ENCODE measurements at places on chromosomes 7 and 10.

DNA sequence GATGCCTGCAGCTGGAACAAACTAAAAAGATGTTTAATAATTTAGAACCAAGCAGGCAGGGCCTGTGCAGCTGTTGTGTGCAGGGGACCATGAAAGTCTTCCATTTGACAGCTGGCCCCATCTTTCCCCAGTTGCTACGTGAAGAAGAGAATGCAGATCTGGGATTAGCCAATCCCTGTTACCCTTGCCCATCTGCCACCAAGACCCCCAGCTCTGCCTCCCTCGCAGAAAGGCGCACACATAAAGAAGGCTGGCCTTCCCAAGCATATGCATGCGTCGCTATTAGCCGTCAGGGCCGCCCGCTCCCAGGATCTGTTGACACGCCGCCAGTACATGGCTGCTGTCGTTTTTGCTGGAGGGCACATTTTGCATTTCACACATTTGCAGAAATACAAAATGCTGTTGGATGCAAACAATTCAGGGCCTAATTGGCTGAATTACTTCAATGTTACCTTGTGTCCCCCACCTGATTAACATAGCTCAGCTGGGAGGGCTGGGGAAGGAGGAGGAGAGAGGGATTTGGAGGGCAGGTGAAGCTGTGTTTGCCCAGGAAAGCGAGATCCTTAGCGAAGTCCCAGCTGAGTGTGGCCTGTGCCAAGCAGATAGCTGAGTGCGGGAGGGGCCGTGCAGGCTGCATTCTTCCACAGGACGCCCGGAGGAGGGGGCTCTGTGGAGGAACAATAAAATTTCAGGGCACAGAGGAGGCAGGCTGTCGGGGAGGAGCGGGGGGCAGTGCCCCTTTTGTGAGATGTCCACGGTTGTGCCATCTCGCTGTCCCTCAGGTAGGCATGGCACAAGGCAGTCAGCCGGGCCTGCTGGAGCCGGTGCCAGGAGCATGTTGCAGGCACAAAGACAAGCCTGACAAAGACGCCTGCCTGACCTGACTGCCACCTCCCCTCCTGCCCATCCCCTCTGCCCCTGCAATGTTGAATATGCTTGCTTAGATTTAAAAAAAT, 443.0 kb upstream of the MKI67 start:
- no peak for DNase-seq

GRCh38 chr10:113895018-113895417, 40.6 kb downstream of the NHLRC2 start:
- DNase-seq: peak; percentile 8

- DNase-seq: no peak
These were observed 64.9 kb downstream of the CELF2 start for GRCh38 chr10:11082526-11082925.

- DNase-seq: no peak
These were observed 499.8 kb downstream of the PLXNA4 start for GRCh38 chr7:132076301-132077035.

- no peak for DNase-seq
These were observed 37.5 kb downstream of the GDI2 start for GRCh38 chr10:5775685-5776084.

- DNase-seq: no peak
These were observed 15.5 kb downstream of the LZTS2 start for GRCh38 chr10:101014966-101015581.

DNA sequence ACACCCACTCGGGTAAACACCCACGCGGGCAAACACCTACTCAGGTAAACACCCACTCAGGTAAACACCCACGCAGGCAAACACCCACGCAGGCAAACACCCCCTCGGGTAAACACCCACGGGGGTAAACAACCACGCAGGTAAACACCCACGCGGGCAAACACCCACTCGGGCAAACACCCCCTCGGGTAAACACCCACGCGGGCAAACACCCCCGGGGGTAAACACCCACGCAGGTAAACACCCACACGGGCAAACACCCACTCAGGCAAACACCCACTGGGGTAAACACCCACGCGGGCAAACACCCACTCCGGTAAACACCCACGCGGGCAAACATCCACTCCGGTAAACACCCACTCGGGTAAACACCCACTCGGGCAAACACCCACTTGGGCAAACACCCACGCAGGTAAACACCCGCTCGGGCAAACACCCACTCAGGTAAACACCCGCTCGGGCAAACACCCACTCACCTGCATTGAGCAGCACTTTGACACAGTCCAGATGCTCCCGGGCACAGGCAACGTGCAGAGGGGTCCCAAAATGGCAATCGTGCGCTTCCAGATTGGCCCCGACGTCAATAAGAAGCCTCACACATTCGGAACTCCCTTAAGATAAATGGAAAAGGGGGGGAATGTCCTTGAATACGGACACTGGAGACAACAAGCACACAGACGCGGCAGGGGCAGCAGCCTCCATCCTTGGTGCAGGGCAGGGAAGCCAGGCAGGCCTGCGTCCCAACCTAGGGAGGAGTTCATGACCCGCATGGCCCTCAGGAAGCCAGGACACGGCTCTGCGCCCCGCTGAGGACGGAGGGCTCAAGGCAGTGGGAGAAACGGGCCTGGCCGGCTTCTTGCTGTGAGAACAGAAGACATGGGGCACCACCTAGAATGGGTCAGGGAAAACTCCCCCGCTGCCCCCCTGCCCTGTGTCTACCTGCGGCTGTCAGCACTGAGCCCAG, 17.6 kb downstream of the ASB13 start:
- no peak for DNase-seq

DNA sequence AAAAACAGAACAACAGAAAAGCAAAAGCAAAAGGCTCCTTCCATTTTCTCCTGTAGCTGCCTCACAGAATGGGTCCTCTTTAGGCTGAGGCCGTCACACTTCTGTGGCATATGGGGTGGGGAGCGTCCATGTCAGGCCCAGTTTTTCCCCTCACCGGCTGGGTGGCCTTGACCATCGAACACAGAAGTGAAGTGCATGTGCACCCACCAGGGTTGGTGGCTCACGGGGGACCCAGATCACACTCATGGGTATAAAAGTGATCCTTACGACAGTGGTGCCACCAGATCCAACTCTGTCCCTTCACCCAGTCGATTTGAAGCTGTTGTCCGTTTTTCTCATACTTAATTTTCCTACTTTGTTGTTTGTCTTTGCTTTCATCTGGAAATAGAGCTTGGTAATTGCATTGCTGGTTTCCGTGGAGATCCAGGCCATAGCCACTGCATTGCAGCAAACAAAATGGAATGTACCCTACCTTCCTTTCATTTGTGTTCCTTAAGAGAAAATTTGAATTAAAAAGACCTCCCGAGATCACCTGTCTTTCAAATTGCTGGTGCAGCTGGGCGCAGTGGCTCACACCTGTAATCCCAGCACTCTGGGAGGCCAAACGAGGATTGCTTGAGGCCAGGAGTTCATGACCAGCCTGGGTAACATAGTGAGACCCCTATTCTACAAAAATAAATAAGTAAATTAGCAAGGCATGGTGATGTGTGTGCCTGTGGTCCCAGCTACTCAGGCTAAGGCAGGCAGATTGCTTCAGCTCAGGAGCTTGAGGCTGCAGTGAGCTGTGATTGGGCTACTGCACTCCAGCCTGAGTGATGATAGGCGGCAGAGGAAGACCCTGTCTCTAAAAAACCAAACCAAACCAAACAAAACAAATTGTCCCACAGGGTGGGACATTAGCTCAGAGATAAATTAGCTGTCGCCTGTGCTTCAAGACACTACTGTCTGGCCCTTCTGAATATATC, 10.7 kb upstream of the GJD4 start:
- no peak for DNase-seq

DNA sequence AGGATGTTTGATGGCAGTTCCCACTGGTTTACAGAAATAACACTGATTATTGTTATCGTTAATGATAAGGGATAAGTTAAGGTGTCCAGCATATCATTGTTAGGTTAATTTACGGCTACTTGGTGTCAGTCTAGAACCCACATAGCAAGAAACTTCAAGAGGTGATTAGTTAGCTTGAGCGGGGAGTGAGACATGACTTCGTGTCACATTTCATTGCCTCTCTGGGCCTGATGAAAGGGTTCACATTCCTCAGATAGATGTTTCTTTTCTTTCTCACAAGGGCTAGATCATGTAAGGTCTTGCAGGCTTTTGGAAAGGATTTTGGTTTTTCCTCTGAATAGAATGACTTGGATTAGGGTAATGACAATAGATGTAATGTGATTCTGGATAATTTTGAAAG, 26.7 kb downstream of the WAC start:
- no peak for DNase-seq

DNA sequence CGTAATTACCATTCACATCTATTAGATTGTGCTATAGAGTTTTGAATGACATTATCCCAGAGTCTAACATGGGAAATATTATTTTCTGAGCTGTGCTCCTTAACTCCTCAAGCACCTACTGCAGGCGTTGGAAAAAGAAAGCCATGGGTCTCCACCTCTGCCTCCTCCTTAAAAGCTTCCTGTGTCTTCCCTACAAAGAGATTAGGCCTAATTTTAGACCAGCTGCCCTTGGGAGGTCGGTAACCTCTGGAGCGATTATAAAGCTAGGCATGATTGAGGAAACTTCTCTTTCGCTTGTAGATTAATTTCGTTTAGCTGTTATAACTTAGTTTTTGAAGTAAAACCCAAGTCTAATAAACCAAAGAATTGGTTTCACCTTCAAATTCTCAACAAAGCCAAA, 75.2 kb downstream of the PLXDC2 start:
- DNase-seq: no peak

DNA sequence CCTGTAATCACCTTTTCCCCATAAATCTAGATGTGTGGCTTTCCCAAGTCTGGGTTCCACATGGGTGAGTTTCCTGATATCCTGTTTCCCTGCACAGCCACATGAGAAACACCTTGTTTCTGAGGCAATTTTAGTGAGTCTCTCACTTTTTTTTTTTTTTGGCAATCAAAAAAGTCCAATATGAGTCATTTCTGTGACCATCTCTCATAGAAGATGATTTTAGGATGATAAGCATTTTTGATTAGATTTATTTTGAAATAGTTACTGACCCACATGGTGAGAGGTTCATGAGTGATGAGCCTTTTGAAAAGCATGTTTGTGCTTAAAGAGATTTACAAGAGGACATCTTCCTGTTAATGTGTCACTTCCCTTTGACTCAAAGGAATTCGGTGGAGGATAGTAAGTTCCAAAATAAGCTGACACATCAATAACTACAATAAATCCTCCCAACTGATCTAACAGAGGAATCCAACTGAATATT, 464.0 kb downstream of the INHBA start:
- no peak for DNase-seq

DNA sequence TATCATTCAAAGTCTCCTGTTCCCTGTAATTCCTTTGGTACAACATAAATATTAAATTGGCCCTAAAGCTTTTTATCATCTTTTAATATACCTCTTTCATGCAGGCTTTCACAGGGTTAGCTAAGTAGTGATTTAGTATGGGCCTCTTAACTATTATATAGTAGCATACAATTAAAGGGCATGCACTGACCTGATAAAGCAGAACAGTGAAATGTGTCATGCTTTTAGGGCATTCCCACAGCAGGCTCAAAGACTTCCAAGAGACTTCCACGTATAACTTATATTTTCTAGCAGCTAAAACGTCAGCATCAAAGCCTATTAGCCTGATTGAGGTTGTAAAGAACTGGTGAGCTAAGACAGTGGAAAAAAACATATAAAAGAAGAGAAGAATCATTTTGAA, 35.3 kb downstream of the SAMD8 start:
- DNase-seq: no peak

DNA sequence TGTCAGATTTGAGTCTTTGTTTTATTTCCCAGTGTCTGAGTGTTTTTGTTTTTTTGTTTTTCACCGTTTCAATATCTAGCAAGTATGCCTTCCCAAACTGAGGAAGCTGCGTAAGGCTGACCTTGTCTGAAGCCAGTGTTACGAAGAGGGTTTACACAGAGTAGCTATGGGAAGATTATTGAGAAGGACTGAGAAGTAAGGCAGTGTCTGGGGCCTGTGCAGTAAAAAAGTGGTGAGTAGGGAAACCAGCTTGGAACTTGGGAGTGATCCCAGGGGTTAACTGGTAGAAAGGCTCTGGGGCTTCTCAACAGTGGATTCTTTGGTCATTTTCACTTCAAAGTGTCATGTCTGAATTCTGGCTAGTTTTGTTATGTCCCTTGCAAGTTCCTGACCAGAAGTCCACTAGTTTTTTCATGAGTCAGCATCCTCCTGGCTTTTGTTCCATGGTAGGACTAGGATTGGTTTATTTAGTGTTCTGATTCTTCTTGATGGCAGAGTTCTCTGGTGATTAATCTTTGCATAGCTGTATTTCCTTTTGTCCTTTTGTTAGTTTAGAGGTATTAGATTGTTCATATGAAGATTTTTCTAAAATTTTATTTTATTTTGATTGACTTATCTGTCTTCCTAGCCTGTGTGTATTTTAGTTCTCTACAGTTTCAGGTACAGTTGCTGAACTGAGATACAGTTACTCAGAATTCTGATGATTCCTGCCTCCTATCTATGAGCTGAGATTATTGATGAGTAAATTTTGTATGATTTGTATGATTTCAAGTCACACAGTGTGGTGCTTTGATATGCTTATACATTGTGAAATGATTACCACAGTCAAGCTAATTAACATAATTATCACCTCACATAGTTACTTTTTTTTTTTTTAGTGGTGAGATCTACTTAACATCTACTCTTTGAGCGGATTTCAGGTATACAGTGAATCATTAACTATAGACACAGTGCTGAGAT, 19.0 kb downstream of the GARS1 start:
- DNase-seq: no peak

DNA sequence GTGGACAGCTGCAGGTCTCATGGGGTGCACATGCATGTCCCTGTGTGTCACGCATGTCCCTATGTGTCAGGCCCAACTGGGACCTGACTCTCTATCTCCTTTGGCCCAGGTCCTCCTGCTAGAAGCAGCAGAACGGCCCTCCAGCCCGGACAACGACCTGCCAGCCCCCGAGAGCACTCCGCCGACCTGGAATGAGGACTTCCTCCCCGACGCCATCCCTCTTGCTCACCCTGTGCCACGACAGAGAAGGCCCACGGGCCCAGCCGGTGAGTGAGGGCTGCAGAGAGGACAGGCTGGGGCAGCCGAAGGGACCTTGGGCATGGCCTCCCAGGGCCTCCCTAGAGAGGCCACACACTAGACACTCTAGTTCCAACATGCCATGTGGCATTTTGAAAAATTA, 89.3 kb downstream of the MYL10 start:
- no peak for DNase-seq

- no peak for DNase-seq
These were observed 34.6 kb downstream of the AMZ1 start for GRCh38 chr7:2722591-2722990.

- DNase-seq: no peak
These were observed 16.8 kb downstream of the ZNF277 start for GRCh38 chr7:112223310-112223709.

GRCh38 chr7:117023325-117023854, 70.1 kb downstream of the ST7 start:
- no peak for DNase-seq
